Stimulated activated CD8-positive, alpha-beta memory T cell treated with anti-CD3 and anti-CD28 coated beads, Interleukin-4, amount 100 ng/mL, for 48 hours (primary cell): ENCODE measurements at places on chromosomes 3 and 15.

GRCh38 chr15:45628136-45628535 lies 6.7 kb upstream of the SQOR start:
- DNase-seq: no peak

- no peak for DNase-seq
Observed at GRCh38 chr15:87939848-87940457, 316.6 kb downstream of the NTRK3 start.

- DNase-seq: no peak
Observed at GRCh38 chr3:3134750-3135448, 8.2 kb downstream of the TRNT1 start.

DNA sequence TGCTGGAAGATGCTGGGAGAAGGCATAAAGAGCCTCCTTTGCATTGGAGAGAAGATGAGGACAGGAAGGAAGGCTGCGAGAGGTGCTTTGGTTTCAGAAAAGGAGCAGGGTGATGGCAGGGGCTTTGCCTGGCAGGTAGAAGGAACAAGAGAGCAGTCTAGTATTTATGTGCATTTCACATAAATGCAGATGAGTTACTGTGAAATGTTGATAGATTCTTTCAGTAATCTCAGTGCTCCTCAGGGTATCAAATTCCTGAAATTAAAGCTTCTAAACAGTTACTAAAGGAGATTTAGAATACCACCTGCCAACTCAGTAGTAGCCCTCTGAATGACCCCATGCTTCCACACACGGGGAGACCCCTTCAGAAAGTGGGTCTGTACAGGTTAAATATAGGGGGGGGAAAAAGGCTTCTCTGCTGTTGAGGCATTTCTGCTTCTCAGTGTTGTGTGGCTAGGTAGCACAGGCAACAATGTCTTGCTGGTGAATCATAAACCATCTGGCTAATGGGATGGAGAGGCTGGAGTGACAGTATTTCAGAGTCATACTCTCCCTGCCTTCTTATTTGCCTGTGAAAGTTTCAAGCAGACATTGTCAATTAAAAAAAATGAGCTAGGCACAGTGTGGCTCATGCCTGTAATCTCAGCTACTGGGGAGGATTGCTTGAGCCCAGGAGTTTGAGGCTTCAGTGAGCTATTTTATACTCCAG lies 14.3 kb upstream of the FBXL22 start:
- DNase-seq: no peak

GRCh38 chr3:116339441-116340028 lies 105.8 kb downstream of the LSAMP start:
- no peak for DNase-seq

GRCh38 chr3:3127432-3128010 lies 781 bp downstream of the TRNT1 start:
- DNase-seq: peak; percentile 57

DNA sequence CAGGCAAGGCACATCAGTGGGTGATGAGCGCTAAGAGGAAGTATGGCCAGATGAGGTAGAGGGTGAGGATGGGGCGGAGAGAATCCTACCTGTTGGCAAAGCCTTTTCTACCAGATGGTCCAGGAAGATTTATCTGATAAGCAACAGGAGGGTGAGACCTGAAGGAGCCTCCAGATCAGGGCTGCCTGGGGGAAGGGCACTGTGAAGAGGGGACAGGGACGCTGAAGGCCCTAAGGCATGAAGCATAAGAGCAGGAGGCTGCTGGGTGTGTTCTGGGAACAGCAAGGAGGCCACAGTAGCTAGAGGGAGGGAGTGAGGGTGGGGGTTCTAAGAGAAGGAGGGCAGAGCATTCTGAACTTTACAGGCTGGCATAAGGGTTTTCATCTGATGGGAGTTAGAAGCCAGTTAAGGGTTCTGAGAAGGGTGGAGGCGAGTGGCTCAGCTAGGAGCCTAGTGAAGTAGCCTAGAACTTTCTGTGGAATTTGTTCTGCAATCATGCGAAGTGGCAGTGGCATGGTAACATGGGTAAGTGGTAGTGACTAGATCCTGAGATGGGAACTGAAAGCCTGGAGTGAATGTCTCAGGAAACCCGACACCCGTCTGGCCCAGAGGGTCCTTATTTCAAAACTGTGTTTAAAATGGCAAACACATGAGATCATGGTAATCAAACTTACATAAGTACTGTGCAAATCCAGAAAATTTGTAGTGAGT lies 29.9 kb downstream of the CGNL1 start:
- DNase-seq: no peak

- no peak for DNase-seq
Observed at GRCh38 chr3:25678581-25678980, 13.9 kb upstream of the TOP2B start.

DNA sequence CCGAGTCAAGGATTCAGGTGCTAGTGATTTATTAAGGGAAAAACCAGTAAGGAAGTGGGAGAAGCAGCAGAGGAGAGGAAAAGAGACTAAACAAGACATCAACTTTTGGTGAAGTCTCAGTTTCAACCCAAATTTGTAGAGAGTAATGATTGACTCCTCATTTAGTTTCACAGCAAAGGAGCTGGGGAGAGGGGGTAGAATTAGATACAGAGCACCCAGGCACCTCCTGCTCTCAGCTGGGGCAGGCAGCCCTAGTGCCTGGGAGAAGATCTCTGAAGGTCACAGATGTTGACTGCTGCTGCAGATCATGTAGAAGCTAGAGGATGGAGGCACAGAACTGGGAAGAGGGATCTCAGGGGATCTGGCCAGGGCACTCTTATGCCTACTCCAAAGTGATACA lies 29.1 kb downstream of the RPL39L start:
- DNase-seq: no peak

- DNase-seq: no peak
Observed at GRCh38 chr3:170502297-170502696, 83.6 kb downstream of the SLC7A14 start.

DNA sequence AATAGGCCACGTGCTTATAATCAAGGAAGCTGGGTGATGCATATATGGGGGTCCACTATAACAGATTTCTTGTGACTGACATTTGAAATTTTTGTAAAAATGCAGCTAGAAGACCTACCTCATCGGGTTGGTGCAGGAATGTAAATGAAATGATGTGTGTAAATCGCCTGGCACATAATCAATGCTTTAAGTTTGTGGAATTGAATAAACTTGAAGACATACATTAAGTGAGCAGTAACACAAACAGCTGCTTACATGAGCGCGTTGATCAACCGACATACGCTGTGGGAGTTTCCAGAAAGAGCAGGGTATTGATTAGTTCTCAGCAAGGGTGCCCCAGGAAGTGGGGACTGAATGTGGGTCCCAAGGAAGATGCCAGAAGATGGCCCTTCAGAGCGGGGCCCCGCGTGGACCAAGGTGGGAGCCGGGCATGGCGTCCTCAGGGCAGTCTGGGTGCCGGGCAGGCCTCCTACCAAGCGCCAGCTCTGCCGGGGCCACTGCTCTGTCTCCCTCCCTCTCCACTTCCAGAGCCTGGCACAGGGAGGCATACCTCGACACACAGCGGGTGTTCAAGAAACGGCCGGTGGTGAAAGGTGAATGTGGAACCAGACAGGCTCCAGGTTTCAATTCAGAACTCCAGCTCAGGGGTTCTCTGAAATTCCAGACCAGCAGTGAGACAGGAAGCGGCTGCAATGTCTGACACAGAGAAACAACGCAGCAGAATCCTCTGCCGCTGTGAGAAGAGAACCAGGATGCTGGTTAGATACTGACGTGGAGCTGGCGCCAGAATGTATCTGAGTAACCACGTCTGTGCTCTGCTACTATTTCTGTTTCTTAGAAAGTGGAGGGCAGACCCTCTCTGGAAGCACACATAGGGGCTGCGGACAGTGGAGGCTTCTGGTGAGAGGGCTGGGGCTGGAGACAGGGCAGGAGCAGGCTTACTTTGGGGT lies 12.6 kb downstream of the BFSP2 start:
- DNase-seq: no peak

- no peak for DNase-seq
Observed at GRCh38 chr15:57375827-57376695, at the start of gene CGNL1. Gene CGNL1 (plus strand): TSS chr15:57376505. CDS start chr15:57438000, 61,495 bp downstream.

DNA sequence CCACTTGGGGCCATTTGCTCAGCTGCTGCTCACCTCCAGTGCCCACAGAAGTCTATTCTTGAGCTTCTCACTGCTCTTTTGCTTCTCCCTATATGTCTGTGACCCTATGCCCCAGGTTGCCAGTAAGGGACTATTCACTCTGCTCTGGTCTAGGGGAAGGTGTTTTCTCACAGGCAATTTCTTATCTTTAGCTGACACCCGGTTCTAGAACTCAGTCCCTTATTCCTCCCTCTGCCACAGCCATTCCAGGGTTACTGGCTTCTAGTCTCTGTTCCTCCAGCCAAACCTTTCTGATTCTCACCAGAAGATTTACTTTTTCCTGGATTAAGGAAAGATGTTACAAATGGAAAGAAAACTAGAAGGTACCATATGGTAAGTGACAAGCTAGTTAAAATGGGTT lies 574.0 kb downstream of the NTRK3 start:
- no peak for DNase-seq

- no peak for DNase-seq
Observed at GRCh38 chr3:124078953-124079911, 87.3 kb upstream of the ROPN1 start.

DNA sequence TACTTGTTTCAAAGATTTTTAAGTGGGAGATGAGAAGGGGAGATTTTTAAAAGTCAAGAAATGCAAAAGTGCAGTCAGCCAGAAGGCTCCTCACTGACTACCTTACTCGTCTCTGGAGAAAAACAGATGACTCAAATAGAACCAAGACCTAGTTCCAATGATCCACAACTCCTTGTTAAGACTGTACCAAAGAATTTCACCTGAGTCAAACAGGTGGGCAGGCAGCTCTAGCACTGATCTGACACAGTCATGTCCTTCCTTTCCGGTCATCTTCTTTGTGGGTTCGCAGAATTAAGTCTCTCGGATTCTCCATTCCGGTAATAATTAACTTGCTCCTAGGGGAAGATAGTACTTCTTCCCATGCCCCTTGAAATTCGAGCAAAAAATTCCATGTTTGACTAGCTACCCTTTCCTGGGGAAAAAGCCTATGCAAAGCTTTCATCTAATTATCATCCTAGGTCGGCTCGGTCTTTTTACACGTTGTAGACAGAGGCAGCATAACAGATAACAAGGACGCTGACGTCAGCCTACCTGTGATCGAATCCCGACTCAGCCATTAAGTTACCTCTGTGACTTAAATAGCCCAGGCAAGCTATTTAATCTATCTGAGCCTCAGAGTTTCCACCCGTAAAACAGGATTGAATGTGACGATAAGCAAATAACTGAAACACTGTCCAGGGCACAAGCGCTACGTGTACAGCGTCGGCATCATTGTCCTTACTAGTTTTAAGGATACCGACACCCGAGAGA lies 758 bp downstream of the SELENOK start:
- peak; percentile 56 for DNase-seq

- no peak for DNase-seq
Observed at GRCh38 chr15:89893027-89893426, 767 bp downstream of the AP3S2 start.

GRCh38 chr3:37606472-37606871 lies 255.2 kb upstream of the CTDSPL start:
- DNase-seq: no peak

DNA sequence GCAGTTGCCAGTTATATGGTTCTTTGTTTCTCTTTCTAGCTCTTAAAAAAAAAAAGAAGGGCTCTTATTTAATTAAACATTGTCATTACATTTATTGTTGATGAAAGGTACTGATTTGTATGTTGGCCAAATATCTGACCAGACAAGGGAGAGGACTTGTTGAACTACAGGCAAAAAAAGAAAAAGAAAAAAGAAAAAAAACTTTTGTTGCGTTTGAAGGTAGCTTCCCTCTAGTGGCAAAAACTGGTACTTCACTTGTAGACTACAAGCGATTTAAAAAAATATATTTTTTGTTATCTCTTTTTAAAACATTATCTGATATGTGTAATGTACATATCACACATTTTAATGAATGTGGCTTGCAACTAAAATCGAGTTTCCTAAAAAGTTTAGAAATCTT lies 280.6 kb downstream of the ROBO2 start:
- no peak for DNase-seq

- DNase-seq: no peak
Observed at GRCh38 chr3:170692720-170693119, 106.8 kb upstream of the SLC7A14 start.

DNA sequence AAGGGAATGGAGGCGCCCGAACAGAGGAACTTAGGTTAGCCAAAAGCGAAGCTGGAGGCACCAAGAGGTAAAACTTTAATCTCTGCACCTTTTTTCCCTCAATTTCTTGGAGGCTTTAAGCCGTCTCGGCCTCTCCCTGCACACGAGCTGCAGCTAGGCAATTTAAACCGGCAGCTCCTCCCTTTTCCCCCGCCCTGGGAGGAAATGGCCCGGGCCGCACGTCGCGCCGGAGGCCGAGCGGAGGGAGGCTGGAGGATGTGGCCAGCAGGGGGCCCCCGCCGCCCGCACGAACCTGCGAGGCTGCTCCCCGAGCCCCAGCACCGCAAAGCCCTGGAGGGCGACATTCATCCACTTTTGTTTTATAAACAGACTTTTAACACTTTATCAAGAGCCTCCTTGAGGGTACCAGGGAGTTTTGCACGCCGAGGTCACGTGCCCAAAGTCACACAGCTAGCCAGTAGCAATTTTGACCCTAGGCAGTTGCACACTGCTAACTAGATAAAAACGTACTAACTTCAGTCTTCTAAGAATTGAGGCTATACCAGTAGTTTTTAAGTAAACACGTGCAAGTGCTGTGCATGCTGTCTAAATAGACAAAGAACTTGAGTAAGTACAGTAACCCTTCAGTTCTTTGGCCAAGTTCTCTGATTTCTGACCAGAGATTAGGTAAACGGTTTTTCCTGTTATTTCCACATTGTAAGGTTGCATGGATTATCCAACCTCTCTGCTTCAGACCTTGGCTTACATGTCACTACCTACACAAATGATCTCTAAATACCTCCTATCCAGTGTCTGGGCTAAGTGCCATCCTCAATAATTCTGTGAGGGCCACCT lies 668 bp upstream of the XXYLT1 start:
- DNase-seq: peak; percentile 94

DNA sequence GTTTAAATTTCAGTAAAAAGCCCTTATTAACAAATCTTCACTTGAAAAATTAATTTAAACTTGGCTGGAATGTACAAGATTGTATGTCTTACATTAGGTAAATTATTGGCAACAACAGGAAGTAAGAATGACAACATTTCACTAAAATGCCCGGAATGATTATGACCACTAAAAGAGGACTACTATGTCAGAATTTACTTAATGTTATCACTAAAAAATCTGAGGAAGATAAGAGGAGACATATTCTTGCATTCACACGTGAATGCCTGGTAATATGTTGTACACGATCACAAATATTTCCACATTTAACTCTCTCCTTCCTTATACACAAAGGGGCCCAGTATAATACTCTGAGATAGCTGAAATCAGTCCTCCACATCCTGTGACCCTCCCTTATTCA lies 29.7 kb downstream of the VGLL3 start:
- no peak for DNase-seq

- no peak for DNase-seq
Observed at GRCh38 chr3:10025205-10026083, 793 bp upstream of the FANCD2 start.

GRCh38 chr3:15844889-15845288 lies 47.1 kb upstream of the ANKRD28 start:
- DNase-seq: no peak

DNA sequence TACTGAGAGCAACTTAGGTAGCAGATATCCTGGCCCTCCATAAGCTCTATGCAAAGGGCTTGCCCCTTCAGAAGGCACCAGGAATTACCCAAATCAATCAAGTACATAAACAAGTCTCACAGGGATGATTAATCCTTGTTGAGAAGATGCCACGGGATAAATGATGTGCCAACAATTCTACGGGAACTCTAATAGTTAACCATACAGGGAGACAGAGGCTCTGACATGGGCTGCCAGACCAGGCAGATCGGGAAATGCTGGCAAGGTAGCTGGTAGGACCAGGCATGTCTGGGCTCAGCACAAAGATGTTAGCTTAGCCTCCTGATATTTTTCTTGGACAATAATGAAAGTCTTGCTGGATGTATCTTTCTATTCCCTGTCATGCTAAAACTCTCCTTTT lies 249.3 kb upstream of the THBS1 start:
- DNase-seq: no peak
